ENCODE measurements at places on chromosomes 16 and 17.

DNA sequence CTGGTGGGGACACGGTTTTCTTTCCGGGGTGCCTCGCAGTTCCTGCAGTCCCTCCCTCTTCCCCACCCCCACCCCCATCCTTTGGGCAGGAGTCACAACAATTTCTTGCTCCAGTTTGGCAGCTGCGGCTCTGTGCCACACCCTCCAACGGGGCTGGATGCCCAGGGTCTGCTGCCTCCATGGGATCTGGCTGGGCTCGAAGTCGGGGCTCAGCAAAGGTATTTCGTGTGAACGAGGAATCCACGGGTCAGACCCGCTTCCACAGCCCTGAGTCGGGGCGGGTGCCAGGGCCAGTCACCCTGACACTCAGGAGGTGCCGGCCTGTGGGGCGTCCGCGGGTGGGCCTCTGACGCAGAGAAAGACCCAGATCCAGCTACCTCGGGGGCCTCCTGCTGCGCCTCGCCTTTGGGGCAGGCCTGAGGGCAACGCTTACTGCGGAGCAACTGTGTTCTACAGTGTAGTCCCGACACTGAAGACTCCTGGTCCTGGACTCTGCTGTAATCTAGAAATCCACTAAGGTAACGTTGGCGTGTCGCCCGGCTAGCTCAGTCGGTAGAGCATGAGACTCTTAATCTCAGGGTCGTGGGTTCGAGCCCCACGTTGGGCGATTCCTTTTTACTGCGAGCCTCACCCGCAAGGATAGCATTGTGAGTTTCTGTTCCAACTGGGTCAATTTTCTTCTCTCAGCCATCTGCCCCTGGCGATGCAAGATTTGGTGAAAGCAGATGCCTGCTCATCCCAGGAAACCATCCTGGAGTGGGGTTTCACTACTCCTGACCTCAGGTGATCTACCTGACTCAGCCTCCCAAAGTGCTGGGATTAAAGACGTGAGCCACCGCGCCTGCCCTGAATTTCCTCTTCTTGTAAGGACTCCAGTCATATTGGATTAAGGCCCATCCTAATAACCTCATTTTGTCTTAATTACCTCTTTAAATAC is 12.6 kb upstream of the OR1F1 start:
- DNase-seq, result no peak

DNA sequence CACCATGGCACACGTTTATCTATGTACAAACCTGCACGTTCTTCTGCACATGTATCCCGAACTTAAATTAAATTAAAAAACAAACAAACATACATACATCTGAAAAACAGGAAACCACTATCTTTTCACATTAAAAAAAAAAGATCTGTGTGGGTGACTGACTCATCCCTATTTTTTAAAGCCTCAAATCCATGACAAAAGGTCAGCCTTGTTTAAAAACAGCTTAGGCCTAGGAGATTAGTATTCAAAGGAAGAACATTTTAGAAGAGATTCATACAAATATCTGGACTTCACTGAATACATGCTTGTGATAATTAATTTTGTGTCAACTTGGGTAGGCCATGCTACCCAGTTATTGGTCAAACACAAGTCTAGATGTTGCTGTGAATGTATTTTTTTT is 4.7 kb upstream of the PRKAR1A start:
- DNase-seq, result no peak

DNA sequence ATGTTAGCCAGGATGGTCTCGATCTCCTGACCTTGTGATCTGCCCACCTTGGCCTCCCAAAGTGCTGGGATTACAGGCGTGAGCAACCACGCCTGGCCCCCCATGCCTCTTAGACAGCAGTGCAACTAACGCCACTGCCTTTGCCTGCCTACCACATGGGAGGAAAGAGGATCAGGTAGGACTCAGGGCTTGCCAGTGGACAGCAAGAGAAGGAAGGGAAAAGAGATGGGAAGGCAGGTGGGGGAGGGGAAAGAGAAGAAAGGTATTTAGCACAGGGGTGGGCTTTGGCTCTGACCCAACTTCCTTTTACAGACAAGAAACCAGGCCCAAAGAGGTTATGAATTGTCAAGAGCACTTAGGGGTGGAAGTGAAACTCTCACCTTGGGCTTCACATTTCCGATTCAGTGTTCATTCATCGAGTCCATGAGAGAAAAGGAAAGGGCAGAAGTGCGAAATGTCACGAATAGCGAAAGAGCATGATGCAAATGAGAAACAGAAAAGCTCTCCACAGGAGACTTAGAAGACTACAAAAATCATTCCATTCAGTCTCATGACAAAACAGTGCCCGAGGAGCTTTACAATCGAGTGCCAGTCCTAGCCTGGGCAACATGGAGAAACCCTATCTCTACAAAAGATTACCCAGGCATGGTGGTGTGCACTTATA is 36.4 kb downstream of the CDK5R1 start:
- DNase-seq, result no peak

- DNase-seq, result no peak
Observed at GRCh38 chr16:86597880-86598606, 19.7 kb downstream of the FOXL1 start.

GRCh38 chr17:58049533-58049932 is 33.7 kb upstream of the DYNLL2 start:
- DNase-seq, result no peak

DNA sequence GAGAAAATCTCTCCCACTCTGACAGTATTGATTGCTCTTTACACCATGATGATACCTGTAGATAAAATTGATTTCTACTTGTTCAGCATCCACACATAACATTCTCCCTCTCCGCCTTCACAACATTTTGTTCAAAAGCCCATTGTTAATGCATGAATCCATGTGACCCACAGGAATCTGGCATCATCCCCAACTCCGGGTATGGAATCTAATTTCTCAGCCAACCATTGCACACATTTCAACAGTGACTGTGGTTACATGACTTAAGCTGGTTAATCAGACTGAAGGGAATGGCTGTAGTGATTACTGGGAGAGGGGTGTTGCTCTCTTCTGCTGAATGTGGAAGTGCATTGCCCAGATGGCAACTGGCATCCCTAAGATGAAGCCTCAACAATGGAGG is 161.4 kb upstream of the C16orf82 start:
- DNase-seq, result no peak

- no peak for DNase-seq
Observed at GRCh38 chr16:85103114-85104079, 8.9 kb downstream of the CIBAR2 start.

DNA sequence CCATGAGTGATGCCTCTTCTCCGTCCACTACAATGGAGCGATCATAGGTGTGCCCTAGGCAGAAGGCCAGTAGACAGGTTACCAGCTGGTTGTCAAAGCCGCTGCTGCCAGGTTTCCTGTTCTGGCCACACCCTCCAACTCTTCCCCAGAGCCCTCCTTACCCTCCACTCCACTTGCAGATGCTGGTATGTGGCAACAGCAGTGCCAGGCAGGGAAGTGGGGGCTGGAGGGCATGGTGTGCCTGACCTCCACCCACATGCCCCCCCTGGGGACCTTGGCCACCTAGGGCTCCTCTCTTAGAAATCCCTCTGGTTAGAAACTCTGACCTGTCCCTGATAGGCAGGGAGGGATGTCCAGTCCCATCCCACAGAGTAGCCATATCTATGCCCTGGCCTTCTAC is 1.5 kb downstream of the RRAD start:
- no peak for DNase-seq

- no peak for DNase-seq
Observed at GRCh38 chr16:81429045-81429521, 15.5 kb upstream of the CMIP start.

DNA sequence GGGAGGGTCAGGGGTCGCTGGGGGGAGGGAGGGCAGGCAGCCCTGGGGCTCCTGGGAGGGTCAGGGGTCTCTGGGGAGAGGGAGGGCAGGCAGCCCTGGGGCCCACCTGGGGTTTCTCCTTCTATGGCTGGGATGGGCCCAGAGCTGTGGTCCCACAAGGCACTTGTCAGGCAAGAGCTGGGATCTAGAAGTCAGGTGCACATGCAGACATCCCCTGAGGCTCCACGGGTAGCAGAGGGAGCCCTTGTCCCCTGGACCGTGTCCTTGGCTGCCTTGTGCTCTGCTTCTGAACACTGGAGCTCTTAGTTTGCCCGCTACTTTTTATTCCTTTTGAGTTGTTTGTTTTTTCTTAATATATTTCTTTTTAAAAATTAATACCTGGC is 1.8 kb downstream of the TUBB3 start:
- no peak for DNase-seq

- DNase-seq, result no peak
Observed at GRCh38 chr16:26196802-26197201, 505.0 kb downstream of the HS3ST4 start.

DNA sequence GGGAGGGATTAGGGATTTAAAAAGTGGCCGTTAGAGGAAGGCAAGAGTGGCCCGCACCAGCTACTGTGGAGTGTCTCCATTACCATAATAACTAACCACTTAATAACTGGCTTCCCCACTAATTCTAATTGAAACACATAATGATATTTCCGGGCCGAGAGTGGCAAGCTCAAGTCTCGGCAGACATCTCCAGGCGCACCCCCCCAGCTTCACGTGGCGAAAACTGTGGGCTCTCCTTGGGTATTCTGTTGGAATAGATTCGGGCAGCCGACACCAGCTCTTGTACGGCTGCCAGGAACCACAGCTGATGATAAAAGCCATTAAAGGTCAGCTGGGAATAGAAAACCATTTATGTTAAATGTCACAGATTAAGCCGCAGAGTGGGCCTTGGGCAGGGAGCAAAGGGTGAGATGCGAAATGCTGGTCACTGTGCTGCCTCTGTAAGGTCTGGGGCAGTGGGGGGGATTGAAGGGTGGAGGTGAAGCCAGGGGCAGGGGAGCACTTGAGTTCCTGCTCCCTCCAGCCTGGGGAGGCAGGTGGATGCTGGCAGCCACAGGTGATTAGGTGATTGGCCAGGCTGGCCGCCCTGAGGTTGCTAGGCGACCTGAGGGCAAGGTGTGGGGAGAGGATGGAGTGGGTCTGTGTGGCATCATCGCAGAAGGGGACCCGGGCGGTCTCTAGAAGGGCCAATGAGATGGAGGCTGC is 115.6 kb upstream of the SDK2 start:
- no peak for DNase-seq

GRCh38 chr17:3890082-3890877 is 2.6 kb downstream of the CAMKK1 start:
- DNase-seq, result peak; percentile 62

GRCh38 chr16:26475596-26475995 is 591.1 kb upstream of the C16orf82 start:
- DNase-seq, result no peak

- no peak for DNase-seq
Observed at GRCh38 chr16:53433509-53433908, 762 bp upstream of the RBL2 start.

DNA sequence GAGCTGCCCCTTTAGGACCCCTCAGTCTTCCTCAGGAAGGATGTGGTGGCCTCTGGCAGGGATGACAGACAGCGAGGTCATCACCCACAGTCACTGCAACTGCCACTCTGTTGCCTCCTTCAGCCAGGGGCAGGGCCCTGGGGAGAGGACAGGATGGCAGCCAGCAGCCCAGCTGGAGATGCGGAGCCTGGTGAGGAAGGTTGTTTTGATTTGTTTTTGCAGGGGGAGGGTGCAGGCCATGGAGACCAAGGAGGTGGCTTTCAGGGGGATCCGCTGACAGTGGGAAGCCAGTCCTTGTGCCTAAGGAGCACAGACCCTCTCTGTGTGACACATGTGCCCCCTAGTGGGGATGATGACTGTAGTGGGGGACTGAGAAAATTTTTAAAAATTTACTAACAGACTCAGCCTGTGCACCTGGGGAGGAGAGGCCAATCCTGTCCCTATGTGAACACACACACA is 7.4 kb downstream of the PRCD start:
- DNase-seq, result no peak

DNA sequence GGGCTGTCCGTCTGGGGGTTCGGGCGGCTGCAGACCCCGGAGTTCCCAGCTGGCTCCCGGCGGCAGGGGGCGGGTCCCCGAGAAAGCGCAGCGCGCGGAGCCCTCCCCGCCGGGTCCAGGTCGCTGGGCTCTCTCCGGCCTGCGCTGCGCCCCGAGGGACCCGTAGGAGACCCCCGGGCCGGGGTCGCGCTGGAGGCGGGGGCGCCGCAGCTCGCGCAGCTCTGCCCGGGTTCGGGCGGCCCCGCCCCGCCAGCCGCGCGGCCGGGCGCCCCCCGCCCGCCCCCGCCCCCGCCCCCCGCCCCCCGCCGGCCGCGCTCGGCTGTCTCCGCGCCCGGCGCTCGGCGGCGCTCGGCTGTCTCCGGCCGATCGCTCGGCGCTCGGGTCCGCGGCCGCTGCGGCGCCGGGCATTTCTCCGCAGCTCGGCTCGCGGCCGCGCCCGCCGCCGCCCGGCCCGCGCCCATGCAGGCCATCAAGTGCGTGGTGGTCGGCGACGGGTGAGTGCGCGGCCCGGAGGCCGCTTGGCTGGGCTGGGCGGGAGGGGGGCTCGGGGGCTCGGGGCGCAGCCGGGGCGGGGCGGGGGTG is at the start of gene RAC3:
RAC3 (plus strand) TSS at position 376 of the 582 bp plus-strand sequence; CDS start at position 460, 84 bp downstream.
- no peak for DNase-seq

- DNase-seq, result peak; percentile 27
Observed at GRCh38 chr16:77499373-77500285, 64.8 kb upstream of the ADAMTS18 start.

DNA sequence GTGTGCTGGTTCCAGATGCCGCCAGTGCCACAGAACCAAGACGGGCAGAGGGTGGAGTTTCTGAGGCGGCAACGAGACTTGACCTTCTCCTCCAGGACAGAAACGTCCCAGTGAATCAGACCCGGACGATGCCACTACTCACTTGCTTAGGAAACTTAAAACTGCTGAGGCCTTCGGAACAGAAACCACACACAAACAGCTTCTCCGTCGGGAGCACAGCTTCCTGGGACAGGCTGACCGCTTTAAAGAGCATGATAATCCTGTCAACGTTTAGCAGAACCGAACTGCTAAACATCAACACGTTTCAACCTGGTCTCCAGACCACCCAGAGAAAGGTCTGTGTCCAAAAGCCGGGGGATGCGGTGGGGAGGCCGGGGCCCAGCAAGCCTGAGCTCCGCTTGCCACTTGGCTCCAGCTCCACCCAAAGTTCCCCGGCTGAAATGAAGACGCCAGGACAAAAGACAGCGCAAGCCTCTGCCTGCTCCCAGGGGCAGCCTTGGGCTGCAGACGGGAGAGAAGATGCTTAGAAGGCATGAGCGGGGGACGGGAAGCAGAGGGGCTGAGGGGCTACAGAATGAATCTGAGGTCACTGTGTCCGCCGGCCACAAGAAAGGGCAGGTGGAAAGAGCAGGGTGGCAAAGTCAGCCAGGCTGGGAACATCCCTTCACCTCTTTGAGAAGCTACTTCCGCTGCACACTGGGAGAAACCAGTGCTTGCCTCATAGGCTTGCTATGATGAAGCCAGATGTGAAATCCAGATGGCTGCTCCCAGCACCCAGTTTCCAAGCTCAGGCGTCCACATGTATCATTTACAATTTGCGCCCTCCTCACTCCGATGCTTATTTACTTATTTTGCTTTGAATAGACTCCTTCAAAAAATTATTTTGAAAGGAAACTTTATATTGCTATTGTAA is 69.0 kb downstream of the MRM3 start:
- DNase-seq, result no peak

Measured in AG09319 (cell line).